Hematopoietic multipotent progenitor cell treated with erythropoietin and hydrocortisone succinate and interleukin-3 and kit ligand, for 8 days (in vitro differentiated cells): ENCODE measurements at places on chromosomes 1 and 21.

GRCh38 chr1:31154000-31154631 lies 85.6 kb downstream of the NKAIN1 start:
- DNase-seq: no peak

GRCh38 chr1:40401473-40402201 lies 28.1 kb downstream of the SMAP2 start:
- no peak for DNase-seq

DNA sequence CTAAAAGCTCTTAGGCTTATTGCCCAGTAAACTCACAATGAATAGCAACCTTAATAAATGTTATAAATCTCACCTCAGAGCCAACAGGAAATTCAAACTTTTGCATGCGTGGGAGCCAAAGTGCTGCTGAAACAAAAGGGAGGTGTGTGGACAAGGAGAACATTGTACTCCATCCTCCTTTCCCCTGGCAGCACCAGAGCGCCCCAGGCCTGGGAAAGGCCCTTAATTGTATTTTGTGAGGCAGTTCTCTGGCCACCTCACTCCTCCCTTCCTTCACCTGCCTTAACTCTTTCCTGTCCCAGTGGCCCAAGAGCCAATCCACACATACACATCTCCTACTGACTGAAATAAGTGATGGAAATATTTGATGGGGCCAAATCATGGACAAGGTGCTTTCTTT lies 648.5 kb downstream of the LMO4 start:
- DNase-seq: no peak

DNA sequence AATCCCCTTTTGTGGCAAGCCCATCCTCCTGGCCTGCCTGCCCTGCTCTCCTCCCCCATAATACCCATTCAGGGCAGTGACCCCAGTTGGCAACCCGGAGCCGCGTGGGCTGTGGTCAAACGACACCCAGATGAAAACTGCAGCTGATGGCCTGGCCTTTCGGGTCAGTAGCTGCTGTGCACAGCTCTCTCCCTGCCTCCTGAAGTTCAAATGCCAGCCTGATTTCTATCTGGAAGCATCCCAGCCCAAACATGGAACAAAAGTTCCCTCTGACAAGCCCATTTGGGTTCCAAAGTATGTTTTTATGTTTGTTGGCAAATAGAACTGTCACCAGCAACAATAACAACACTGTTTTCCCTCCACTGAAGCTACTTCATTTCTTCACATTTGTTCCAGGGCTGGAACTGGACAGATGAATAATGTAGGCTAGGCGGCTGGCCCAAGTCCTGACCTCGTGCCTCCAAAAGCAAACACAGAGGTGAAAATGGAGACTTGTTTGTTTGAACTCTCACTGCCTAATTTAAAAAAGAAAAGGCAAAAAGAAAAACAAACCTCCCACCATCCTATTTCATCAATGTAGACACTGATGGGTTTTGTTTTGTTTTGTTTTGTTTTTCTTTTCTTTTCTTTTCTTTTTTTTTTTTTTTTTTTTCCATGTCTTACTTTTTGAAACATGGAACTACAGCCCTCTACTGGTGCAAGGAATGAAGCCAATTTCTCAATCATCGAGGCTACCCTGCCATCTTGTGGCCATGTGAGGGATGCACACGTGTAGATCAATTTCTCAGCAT lies 179.0 kb downstream of the ADSS2 start:
- DNase-seq: peak; percentile 82

GRCh38 chr1:33710967-33711366 lies 152.9 kb upstream of the HMGB4 start:
- DNase-seq: no peak

- no peak for DNase-seq
Measured at GRCh38 chr1:9418851-9419250, 120.4 kb upstream of the SLC25A33 start.

DNA sequence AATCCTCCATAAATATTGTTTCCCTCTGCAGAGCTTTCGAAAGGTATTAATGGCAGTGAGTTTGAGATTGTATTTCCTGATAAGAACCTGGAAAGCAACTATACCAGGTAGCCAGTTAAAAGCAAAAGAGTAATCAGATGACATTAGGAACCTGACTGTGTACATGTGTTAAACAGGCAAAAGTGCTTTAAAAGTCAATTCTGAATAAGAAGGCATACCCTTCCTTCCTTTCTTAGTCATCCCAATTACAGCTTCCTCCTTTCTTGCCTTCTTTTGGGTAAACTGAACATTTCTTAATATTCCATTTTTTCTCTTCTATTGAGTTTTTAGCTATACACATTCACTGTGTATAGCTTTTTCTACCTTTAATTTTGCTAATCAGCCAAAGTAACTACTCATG lies 144.7 kb downstream of the ZNF281 start:
- no peak for DNase-seq

DNA sequence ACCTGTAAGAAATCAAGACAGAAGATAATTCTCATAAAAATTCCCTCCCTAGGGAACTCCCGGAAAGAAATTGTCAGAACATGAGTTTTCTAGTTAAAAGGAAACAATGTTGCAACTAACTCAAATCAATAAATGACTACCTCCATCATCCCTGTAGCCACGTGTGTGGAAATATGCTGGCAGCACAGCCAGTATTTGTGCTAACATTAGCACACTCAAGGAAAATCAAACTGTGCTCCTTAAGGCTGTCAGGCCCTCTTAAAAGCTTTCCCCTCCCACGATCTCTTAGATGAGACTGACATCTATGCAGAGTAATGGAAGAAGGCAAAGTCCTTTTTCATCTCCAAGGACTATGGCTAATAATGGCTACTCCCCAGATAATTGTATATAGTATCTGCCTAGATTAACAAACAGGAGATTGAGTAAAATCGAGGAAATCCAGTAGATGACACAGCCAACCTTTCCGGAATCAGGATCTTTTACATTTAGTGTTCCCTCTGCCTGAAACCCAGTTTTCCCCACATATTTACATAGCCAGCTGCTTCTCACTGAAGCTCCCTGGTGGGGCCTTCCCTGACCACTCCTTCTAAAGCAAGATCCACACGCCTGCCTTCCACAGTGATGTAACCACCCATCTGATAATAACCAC lies 50.9 kb upstream of the NR5A2 start:
- no peak for DNase-seq

GRCh38 chr21:31370893-31371544 lies 27.0 kb upstream of the TIAM1 start:
- DNase-seq: no peak

DNA sequence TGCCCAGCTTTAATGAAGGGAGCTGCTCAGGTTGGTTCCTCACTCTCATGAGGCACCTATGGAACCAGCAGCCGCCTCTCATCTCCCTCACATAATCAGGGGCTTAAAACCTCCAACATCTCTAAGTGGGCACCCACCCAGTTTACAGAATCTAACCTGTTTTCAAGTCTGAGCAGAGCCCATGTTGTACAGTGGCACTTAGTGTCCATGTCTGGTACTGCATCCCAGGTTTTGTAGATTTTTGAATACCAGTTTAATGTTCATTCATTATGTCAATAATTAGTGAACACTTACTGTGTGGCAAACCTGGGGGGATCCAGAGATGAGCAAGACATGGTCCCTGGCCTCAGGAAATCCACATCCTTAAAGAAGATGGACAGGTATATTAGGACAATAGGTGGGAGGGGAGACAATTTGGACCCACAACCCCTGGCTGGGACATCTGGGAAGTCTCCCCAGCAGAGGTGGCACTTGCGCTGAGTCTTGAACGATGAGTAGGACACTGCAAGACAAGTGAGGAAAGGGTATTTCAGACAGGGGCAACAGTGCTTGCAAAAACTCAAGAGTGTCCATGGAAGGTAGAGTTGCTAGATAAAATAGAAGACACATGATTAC lies 83.3 kb downstream of the LACTBL1 start:
- DNase-seq: peak; percentile 27

DNA sequence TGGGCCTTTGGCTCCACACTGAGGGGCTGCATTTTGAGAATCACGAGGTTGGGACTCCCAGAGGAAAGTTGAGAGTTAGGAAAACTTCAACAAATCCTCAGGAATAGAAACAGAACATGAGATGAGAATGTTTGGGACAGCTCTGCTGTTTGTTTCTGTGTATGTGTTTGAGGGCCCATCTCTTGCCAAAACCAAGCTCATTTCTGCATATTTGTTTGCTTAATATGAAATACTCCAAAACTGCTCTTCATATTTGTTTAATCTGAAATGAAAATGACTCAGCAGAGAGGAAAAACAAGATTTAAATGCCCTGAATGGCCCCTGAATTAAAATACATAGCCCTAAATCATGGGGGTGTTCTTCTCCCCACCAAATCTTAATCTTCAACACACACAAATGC lies 78.1 kb downstream of the DDR2 start:
- DNase-seq: no peak

GRCh38 chr1:53061123-53061858 lies 722 bp upstream of the PODN start:
- DNase-seq: no peak

DNA sequence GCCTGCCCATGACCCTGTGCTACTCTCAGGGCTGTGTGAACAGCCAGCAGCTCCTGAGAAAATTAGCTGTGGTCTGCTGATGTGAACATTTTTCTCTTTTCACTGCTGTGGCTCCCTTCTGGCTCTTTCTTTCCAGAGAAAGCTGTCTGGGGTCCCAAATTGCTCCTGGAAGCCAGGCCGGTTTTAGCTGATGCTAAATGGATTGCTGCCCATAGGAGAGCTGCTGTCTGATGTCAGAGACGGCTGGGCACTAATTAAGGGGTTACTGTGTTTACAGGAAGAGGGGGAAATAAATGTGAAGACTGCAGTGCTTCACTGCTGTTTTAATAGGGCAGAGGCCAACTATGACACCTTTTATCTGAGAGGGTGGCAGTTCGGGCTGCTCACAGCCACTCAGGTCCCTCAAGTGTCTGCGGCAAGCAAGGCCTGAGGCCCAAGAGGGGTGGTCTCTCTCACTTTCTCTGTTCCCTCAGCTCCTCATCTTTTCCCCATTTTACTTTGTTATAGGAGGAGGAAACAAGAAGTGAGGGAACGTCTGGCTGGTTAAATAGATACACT lies 106.0 kb upstream of the GNG12 start:
- no peak for DNase-seq

- DNase-seq: no peak
Measured at GRCh38 chr1:159839116-159839849, 12.6 kb downstream of the SLAMF8 start.

DNA sequence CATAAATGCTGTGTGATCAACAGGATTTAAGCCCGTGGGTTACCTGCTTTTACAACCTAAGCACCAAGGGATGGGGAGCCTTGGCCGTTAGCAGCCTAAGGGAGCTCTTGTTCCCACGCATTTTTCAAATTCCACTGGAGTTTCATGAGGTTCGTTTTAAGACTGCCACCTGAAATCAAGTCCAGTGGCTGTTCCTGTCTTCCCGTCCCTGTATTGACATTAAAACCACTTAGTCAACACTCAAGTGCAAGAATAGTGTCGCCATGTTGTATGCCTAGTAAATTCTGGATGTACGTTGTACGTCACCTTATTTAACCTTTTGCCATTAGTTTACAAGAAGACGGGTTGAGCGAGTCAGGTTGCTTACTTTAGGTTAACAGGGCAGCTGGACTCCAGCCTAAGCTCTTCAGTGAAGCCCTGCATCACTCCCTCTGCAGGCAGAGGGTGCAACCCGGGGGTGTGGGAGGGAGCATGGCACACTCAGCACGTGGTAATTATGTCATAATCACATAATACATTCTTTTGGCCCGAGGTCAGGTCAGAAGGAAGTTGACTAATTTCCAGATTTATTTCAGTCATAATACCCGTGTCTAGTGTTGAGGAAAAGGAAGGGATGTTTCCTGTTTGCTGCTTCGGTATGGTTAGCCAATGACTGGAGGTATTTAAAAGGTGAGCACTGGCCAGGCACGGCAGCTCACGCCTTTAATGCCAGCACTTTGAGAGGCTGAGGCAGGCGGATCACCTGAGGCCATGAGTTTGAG lies 42.5 kb downstream of the CNST start:
- peak; percentile 35 for DNase-seq

DNA sequence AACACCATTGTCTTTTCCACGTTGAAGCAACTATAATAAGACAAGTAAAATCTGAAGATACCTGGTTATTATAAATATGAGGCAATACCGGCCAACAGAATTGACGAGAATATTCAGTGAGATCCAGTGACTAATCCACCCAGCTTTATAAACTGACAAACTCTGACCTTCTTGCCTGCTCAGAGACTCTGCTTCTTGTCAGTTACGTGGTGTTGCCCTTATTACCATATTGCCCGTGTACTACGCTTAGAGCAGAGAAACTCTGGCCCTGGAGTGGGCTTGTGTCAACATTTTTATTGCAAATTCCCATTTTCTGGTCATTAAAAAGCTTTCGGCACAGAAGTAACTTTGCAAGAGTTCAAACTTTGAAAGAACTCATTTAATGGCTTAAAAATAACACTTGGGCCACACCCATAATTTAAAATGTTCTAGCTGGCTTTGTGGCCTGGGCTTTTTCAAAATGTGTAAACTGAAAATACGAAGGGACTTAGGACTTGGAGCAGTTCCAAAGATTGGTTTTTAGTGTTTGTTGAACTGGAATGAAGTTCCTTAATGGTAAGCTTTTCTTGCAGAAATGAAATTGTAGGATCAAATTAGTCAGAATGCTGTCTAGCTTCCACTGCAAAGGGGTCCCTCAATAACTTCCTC lies 266.2 kb downstream of the LMO4 start:
- DNase-seq: no peak

GRCh38 chr1:185969028-185969427 lies 234.8 kb downstream of the HMCN1 start:
- DNase-seq: no peak

- no peak for DNase-seq
Measured at GRCh38 chr1:32025515-32025914, 11.8 kb downstream of the KHDRBS1 start.

DNA sequence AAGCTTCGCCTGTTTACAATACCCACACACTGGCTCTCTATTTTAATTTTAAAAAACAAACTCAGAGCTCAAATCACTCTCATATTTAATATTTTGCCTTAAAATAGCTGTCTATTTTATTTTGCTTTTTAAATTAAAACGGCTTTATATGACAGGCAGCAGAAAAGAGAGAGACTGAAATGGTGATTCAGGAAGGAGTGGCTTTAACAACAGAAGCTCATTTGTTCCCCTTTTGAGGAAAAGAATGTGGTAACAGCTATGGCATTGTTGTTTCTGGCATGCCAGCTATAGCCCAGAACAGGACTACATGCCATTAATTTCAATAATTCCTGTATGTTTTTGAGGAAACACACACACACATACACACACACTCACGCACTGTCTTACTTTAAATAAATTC lies 234.2 kb upstream of the PTBP2 start:
- no peak for DNase-seq

- DNase-seq: no peak
Measured at GRCh38 chr1:245258271-245258920, 103.6 kb downstream of the KIF26B start.

DNA sequence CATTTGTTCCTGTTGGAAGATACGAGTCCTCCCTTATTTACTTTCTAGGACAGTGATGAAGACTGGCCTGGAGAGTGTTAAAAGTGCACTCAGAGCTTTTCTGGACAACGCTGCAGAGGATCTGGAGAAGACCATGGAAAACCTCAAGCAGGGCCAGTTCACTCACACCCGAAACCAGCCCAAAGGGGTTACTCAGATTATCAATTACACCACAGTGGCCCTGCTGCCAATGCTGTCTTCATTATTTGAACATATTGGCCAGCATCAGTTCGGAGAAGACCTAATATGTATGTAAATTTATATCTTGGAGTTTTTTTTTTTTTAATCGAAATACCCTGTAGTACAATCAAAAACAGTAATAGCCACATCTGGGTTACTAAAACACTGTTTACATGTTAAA lies 190.5 kb downstream of the ZP4 start:
- DNase-seq: no peak
